ENCODE measurements at places on chromosomes 4 and X. TPM values are rescaled to one million over a fixed set of nuclear protein-coding genes. Genes with fewer than 3 reads are reported as not detected.

Gene HTN1
- total RNA-seq, result not detected

Gene SSX4
- total RNA-seq, result not detected

DNA sequence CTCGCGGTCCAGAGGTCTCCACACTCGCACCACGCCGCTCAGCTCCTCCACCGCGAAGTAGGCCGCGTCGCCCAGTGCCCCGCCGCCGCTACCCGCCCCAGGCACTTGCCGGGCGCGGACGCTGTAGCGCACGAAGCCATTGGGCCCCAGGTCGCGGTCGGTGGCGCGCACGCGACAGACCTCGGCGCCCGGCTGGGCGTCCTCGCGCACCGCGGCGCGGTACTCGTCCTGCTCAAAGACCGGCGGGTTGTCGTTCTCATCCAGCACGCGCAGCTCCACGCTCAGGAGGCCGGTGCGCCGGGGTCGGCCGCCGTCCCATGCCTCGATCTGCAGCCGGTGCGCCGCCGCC is 1.4 kb downstream of the DCHS2 start:
- no peak for DNase-seq

DNA sequence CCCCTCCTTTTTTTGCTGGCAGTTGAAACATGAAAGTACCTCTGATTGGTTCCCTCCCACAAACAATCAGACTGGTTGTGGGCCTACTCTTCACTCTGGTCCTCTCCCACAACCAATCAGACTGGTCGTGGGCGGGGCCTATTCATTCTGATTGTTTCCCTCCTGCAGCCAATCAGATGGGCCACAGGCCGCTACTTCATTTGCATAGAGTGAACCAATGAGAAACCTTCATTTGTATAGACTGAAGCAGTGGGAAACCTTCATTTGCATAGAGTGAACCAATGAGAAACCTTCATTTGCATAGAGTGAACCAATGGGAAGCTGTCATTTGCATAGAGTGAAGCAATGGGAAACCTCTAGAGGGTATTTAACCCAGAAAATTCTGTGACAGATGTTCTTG is 55.2 kb downstream of the TRMT44 start:
- no peak for DNase-seq

DNA sequence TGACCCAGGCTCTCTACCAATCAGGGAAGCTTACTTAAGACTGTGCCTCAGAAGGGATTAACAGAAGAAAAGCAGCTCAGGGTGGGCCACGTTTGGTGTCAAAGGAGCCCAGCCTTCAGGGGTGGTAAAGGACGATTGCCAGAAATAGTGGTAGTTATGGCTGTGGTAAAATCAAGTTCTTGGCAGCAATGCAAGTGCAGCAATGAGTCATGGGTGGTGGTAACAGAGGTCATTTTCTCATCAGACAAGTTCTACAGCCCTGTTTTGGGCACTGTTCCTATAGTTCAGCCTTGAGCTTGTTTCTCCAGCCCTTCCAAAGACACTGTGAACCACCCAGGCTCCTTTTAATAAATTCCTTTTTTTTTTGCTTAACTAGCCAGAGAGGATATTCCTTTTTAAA is 120.3 kb downstream of the EFHC2 start:
- DNase-seq, result no peak
